SK-MEL-5 (cell line): ENCODE measurements at places on chromosomes 7 and 10.

DNA sequence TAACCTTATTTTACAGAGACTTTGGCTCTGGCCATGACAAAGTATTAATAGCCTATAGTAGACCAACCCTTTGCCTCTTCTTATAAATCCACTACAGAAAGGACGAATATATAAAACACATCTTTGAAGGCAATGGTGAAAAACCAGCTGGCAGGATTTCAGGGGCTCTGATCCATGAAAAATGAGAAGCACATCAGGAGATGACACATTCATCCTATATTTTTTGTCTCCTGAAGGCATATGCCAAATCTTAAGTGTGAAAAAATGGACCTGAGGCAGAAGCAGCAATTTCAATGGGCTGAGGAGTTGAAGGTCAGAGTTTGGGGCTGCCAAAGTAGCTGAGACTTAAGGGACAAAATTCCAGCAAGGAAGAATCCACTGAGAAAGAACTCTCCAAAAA is 14.4 kb downstream of the RNF216 start:
- no peak for DNase-seq

- no peak for DNase-seq
Measured at GRCh38 chr10:127041552-127041951, 136.3 kb downstream of the DOCK1 start.

- no peak for DNase-seq
Measured at GRCh38 chr10:91434041-91434440, 23.9 kb downstream of the HECTD2 start.

DNA sequence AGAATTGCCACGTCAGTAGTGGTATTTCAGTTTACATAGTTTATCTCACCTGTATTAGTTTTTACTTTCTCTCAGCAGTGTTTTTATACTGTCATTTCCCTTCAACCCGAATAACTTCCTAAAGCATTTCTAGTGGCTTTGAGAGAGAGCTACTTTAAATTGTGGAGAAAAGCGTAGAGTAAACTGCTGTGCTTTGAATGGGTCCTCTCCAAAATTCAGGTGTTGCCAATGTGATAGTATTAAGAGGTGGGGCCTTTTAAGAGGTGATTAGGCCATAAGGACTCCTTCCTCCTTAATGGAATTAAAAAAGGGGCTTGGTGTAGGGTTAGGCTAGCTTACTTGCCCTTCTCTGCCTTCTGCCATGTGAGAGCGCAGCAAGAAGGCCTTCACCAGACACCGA is 98.4 kb downstream of the LCOR start:
- no peak for DNase-seq

DNA sequence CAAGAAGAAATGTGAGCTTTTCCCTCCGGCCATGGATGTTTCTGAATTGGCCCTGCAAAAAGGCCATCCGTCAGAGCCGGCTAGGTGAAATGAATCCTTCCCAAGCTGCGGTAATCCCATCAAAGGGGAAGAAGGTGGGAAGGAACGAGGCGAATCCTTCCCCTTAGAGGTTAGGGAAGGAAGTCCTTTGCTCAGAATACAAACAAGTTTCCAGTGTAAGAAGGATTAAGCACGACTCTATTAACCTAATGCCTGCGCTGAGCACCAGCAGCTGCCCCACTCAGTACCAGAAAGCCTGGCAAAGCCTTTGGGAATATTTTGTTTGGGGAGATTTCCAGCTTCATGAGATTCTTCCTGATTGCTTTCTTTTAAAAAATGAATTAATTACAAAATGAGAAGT is 42.8 kb downstream of the CLRN3 start:
- no peak for DNase-seq

- no peak for DNase-seq
Measured at GRCh38 chr7:96084881-96085553, 236.9 kb downstream of the SLC25A13 start.

DNA sequence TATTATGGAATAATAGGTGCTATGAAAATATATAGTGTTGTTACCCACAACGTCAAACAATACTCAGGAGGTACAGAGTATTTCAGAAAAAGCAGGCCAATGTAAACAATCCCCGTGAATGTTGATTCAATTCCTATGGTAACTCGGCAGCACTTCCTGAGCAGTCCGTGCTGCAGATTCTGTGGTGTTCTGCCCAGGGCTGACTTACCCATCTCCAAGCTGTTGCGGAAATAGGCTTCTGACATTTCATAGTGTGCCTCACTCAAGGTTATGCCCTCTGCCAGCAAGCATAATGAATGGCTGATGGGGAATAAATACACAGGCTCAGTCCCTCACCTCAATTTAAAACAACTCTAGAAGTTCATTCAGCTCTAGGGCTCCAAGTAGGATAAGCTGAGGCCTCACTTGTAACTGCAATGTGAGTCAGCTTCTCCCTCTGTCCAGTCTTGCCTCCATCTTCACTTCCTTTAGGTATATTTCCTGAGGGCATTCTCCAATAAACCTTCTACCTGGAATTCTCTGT is 177.6 kb downstream of the GNAI1 start:
- no peak for DNase-seq

GRCh38 chr7:107230334-107230733 is 61.5 kb downstream of the HBP1 start:
- no peak for DNase-seq

DNA sequence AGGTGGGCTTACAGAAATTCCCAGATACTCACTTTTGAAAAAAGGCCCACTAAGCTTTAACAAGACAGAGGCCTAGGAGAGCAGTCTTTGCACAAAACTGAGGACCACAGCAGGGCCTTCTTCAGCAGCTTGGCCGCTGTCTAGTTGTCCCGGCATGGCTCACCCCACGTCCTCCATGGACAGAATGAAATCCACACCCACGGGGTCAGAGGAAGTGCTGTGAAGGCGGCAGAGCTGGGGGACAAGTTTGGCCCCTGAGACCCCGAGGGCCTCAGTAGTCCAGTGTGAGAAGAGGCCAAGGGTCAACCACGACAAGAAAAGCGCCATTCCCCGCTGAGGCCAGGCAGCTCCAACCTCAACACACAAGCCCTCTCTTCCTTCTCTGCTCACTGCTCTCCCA is 78.9 kb downstream of the ZRANB1 start:
- no peak for DNase-seq

- DNase-seq: no peak
Measured at GRCh38 chr10:119535837-119536507, 6.5 kb downstream of the RGS10 start.

- DNase-seq: no peak
Measured at GRCh38 chr10:3605882-3606281, 179.1 kb downstream of the KLF6 start.

DNA sequence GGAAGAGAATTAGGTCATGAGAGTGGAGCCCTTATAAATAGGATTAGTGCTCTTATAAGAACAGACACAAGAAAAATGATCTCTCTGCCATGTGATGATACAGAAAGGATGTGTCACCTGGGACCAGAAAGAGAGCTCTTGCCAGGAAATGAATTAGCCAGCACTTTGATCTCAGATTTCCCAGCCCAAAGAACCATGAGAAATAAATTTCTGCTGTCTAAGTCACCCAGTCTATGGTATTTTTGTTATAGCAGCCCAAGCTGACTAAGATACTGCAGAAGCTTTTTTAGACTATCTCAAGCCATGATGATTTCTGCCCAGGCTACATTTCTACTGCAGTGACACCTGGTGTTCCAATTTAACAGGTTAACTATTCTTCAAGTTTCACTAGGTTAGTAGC is 84.8 kb downstream of the RSU1 start:
- no peak for DNase-seq

DNA sequence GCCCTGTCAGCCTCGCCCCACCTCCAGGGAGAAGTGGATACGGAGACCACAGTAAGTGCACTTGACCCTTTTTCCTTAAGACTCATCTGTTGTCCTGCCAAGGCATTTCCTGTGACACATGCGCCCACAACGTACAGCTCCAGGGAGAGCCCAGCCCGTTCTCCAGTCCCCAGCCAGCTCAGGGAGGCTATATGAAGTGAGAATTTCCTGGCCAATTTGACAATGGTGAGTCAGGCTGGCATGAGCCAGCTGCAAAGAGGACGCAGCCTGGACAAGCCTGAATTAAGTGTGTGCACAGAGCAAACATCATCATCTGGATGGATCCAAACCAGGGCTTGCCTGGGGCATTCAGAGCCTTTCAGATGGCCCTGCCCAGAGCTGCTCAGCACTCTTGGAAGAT is 244.8 kb downstream of the KCNMA1 start:
- DNase-seq: no peak

DNA sequence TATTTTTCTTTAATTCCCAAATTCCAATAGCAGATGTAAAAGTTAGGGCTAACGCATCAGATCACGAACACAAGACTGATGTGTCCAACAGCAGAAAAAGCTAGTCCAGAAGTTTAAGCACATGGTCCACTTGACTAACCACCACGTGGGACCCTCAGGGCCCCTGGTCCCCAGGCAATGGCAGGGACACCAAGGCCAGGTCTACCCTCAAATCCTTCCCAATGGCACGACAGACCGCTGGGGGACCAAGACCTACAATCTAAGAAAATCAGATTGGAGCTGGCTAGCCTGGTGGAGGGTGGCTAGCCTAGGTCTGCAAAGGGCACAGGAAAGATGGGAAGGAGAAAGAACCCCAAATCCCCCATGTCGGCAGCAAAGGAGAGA is 1.5 kb downstream of the GIGYF1 start:
- DNase-seq: no peak

GRCh38 chr7:22157552-22157951 is 199.4 kb downstream of the RAPGEF5 start:
- no peak for DNase-seq

- no peak for DNase-seq
Measured at GRCh38 chr10:85547460-85548023, 819.1 kb downstream of the GRID1 start.
